ENCODE measurements at places on chromosomes 5 and 9.

GRCh38 chr9:130892477-130893304 lies 3.9 kb downstream of the QRFP start:
- no peak for DNase-seq

GRCh38 chr9:116250891-116251290 lies 97.3 kb downstream of the PAPPA start:
- DNase-seq: no peak

- no peak for DNase-seq
Observed at GRCh38 chr5:10762776-10763500, 1.9 kb upstream of the DAP start.

DNA sequence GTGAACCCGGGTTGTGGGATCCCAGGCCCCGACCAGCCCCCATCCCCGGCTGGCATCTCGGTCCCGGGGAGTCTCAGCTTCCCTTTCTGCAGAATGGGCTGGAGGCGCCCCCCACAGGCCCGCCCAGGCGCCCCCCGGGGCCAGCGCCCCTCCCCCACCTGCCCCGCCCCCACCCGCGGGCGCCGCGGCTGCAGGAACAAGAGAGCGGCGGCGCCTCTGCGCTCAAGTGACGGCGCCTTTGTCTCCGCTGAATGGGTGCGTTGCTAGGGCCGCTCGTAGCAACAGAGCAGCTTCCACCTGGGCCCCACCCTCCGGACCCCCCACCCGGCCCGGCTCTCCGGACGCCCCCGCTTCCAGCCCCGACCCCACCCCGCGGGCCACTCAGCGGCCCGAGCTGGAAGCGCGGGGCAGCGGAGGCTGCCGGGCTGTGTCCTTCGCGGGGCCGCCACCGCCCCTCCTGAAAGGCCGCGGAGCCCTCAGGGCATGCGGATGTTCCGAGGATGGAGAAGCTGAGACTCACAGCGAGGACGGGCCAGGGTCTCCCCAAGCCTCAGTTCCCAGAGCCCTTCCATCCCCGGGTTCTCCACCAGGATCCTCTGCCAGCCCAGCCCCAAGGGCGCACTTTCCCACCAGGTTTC lies 27.5 kb downstream of the ADGRD2 start:
- DNase-seq: no peak
